ENCODE measurements at places on chromosomes 13 and 19.

- DNase-seq: peak; percentile 11
Measured at GRCh38 chr13:101875717-101876393, 423.4 kb downstream of the ITGBL1 start.

DNA sequence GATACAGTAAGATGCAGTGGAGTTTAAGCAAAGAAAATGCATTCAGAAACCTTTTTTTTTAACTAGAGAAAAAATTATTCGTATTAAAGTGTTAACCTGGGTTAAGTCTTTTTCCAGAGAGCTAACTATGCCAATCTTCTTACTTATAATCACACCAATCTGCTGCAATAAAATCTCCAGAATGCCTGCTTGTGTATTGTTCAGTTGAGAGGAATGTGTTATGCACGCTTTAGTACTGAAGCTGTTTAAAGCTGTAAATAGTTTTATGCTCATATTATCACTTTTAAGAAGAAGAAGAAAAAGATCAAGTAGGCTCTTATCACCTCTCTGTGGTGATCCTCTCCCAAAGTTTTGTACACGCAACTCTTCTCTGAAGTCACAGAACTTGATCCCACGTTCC lies 528.7 kb downstream of the RFC3 start:
- DNase-seq: peak; percentile 59

DNA sequence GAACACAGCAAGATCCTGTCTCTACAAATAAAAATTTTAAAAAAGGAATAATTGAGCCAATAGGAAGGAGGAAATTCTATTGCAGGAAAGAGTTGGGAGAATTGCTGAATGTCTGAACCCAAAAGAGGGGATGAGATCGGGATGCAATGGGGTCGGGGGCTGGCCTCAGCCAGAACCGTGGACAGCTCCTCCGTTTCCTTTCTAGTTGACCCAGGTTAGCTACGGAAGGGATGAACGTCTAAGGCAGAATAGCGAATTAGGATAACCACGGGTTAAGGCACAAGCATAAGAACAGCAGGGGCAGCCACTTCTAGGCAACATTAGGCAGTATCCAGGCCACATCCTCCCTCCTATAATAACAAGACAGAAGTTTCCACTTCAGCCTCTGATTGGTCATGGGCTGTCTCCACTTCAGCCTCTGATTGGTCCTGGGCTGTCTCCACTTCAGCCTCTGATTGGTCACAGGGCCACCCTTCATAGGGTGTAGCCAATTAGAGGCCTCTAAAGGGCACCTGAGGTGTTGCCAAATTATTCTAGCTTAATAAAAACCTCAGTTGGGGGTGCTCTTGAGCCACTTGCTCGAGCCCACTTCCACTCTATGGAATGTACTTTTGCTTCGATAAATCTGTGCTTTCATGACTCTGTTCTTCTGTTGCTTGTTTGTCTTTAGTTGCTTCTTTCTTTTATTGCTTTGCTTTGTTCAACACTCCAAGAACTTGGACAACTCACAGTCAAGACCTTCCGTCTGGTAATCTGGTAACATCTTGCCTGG lies 24.9 kb upstream of the TPM4 start:
- DNase-seq: peak; percentile 50

GRCh38 chr13:110433014-110433413 lies 125.9 kb downstream of the COL4A2 start:
- DNase-seq: no peak

GRCh38 chr19:38801359-38802095 lies 11.2 kb downstream of the LGALS4 start:
- no peak for DNase-seq

DNA sequence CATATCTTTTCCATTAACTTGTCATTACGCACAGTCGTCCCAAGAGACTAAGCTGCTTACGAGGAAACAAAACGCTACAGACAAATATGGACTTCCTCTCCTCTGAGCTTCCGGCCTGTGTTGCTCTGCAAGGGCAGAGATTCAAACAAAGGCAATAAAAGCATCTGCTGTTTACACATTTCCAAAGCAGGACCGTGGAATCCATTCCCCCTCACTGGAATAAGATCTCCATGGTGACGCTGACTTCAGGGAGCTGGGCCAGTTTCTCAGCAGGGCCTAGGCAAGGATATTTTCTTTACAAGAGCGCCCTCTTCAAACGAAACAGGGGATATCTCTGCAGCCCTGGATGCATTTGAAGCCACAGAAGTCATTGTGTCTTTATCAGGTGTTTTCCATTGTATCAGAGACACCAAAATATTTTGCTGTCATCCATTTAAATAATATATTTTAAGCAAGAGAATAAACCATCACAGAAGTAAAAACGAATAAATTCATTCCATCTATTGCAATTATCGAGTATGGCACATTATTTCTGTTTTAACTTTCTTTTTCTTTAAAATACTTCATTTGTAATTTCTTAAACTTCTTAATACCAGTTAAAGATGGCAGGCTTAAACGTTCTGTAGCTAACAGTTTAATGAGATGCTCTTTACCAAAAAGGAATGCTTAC lies 177.5 kb downstream of the DCLK1 start:
- DNase-seq: peak; percentile 90

- peak; percentile 52 for DNase-seq
Measured at GRCh38 chr19:45779231-45780145, 2.8 kb downstream of the DMPK start.

All from fibroblast of skin of scalp (primary cell).